Right lobe of liver (tissue), 6 donors: ENCODE measurements at places on chromosomes 7 and 10. TPM values are rescaled to one million over a fixed set of nuclear protein-coding genes. Genes with fewer than 3 reads are reported as not detected.
A peak's percentile ranks its signal among the peaks of the same experiment; 100 is the strongest.

- DNase-seq = no peak
Observed at GRCh38 chr7:39407723-39408122, 158.5 kb upstream of the YAE1 start.

GRCh38 chr10:49010865-49011264 lies 71.2 kb upstream of the LRRC18 start:
- no peak for DNase-seq

- DNase-seq = no peak
Observed at GRCh38 chr10:52313256-52313932, 687 bp upstream of the DKK1 start.

DNA sequence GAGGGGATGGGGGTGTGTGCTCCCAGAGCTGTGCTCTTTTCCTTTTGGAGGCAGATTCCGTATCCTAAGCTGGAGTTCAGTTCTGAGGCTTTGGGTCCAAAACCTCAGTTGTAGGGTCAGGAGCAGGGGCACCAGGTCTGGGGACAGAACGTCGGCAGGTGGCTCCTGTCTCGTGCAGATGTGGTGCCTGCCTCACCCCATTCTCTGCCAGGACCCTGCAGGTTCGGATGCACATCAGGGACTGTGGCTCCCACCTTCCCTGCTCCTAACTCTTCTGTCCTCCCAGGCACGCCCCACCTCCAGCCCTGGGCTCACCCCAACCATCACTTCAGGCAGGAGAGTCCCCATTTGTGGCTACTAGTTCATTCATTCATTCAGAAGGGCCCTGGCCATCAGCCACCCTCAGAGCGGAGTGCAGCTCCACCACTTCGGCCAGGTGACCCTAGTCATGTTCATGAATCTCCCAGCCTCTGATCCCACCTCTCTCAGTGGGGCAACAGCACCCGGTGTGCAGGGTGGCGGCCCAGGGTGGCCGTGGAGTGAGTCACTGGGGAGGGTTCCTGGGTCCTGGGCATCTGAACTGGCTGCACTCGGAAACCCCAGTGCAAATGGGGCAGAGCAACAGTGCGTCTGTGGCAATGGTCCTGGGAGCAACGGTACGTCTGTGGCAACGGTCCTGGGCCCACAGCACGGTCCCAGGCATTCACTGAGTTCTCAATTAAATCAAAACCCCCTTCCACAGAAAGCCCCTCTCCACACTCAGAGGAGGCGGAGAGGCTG lies 100.8 kb upstream of the FAM20C start:
- no peak for DNase-seq

DNA sequence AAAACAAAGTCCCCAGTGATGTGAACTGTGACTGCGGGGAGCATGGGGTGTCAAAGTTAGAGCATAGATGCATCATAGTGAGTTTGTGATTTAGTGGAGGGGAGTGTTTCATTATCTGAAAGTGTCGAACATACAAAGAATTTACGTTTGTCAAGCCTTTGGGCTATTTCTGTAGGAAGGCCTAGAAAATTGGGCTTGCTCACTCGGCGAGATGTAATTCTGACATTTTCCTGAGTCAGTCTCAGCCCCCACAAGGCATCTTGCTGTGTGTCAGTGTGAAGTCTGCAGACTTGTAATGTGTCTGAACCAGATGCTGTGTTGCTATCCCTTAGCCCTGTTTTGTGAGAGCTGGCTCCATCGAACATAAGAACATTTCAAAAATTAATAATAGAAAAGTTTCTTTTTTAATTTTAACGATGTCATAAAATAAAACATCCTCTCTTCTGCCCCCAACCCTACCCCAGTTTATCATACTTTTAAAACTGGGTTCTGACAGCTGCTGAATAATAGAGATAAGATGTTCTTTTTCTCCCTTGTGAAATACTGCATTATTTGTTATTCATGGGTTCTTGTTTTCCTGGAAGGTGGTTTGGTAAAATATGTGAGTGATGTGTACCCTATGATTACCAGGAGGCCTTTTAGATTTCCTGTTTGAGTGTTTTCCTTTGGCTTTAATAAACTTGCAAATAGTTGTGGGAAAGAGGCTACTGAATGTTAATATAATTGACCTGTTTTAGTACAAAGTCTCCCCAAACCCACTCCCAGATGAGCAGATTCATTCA lies 207.4 kb downstream of the GPR158 start:
- no peak for DNase-seq

DNA sequence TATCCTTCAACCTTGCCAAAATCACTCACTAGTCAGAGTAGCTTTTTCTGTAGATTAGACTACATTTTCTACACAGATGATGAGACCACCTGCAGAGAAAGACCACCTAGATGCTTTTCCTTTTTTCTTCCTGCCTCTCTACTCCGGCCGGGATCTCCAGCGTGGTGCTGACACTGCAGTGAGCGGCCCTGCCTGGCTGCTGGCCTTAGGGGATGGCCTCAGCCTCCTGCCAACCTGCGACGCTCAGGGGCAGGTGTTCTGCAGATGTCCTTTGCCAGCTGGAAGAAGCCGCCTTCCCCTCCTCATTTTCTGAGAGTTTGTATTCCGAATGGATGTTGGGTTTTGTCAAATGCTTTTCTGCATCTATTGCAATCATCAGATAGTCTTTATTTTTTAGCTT lies 43.5 kb upstream of the NKX6-2 start:
- DNase-seq = no peak

DNA sequence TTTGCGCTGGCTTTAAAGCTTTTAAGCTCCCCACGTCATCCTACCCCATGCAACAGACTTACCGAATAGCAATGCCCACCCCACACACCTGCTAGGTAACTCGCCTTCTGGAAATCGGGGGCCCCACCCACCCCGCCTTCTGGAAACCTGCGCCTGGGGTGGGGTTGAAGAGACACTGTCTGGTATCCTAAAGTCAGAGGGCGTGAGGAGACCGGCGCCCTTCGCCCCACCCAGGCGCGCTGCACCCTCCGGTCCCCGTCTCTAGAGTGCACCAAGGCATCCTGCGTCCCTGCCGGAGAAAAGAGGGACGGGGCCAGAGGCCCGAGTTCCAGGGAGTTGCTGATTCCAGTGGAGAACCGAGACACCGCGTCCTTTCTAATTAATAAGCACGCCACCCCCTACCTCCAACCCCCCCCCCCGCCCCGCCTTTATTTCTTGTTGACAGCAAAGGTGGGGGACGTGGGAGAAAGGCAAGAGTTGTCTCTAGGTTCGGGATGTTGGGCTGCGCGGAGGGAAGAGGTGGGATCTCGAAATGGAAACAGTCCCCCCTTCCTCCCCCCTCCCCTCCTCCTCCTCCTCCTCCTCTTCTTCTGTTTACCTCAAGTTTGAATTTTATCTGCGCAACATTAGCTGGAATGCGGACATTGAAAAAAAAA lies 220.9 kb upstream of the MKLN1 start:
- DNase-seq = peak; percentile 51

GRCh38 chr10:99711129-99711719 lies 20.7 kb downstream of the COX15 start:
- DNase-seq = no peak

- DNase-seq = no peak
Observed at GRCh38 chr10:74977072-74977471, 134.4 kb upstream of the SAMD8 start.

DNA sequence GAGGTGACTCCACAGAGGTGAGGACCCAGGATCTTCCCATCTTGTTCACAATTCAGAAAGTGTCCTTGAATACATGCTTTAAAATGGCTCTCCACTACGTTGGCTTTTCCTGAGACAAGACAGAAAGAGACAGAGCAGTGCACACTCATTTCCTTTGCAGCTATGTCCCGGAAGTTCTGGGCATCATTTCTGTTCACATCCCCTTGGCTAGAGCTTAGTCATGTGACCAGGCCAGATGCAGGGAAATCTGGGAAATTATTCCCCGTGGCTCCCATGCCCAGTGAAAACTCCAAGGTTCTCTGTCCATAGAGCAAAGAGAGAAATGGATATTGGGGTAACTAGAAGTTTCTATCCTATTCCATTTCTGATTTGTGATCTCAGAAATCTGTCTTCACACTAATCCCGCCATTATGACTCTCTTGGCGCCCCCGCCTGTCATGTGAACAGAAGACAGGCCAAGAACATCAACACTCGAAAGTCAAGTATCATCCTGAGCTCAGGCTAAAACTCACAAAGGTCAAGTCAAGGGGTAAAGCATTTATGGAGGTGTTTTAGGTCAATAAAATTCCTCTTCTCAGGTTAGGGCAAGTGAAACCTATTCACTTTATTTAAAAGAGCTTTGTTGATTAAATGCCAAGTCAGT lies 251.4 kb upstream of the HABP2 start:
- DNase-seq = no peak

DNA sequence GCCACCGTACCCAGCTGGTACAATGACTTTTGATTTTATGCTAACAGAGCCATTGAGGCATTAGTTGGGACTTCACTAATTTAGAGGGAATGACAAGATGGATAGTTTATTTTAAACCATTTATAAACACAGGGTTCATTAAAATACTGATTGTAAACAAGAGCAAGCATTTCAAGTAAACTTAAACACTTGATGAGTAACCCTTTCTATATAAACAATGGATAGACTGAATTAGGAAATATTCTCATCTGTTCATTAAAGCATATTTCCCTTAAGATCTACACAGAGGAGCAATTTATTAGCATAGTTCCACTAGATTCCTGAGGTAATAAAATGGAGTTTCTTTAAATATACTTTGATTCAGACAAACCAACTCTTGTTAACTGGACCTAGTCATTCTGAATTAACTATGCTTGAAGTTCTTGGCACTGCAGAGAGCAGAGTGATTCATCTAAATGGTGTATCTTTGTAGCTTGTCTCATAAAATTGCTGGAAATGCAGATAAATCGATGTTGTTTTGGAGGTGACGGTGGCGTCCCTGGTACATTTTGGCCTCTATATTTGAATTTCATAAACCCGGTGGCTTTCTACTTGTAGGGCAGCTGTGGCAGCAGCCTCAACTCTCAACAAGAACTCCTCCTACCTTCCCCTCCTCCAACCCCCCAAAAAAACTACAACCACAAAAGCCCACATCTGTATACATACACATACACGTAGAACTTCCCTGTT lies 15.4 kb upstream of the VDAC2 start:
- no peak for DNase-seq

GRCh38 chr7:35448486-35448885 lies 194.6 kb upstream of the TBX20 start:
- DNase-seq = no peak

GRCh38 chr7:94129443-94130140 lies 125.4 kb upstream of the BET1 start:
- DNase-seq = no peak

DNA sequence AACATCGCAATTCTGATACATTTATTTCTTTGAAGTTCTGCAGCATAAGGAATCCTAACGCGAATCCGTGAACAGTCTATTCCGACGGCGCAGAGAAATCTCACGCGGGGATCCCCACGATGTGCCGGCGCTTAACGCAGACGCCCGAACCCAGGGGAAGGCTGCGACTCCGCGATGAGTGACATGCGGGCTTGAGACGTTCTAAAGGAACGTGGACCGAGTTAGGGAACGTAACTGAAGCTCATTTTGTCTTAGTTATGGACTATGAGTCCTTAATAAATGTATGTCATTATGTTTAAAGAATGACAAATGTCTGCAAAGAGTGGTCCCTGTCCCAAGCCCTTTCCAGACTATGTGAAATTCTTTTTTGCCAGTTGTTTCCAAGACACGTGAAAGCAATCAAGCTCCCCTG lies 995 bp upstream of the PARD3 start:
- no peak for DNase-seq

DNA sequence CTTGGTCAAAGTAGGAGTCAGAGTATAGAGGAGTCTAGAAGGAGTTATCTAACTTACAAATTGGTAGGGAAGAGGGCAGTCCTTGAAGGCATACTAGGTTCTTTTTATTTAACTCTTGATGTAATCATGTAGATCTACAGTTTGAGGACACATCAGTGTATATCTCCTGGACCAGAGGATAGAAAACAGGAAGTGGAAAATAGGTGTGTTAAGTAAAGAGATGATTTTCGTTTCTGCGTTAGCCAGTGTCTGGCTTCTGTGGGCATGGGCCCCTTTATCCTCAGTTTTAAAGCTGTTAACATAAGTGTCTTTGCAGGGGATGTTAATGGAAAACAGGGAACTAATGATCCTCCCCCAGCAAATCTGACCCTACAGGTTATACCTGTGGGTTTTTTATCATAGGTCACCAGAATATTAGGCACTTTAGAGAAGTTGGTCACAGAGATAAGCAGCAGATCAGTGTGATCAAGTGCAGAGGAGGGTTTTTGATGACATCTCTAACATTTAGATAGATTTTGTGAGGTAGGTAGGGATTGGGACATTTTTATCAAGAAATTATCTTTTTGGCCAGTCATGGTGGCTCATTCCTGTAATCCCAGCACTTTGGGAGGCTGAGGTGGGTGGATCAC lies 58.6 kb upstream of the PRSS1 start:
- no peak for DNase-seq

GRCh38 chr10:128384831-128385230 lies 258.6 kb upstream of the MKI67 start:
- DNase-seq = no peak

DNA sequence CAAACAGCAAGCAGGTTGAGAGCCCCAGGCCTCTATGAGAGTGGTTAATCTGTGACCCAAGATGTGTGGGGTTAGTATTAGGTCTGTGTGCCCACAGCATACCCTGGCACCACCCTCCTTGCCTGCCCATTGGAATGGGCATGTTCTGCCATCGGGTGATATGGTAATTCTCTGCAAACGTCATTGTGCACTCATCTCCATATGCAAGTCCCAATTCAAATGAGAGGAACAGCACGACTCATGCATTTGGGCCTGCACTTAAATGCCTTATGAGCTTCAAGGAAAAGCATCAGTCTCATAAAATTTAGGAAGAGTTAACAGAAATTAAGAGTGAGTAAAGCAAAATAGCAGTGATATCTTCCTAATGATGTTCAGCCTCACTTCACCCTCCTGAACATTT lies 133.9 kb upstream of the FGFR2 start:
- no peak for DNase-seq

- no peak for DNase-seq
Observed at GRCh38 chr7:153682628-153683027, 369.6 kb upstream of the DPP6 start.

GRCh38 chr10:85594239-85594638 lies 772.4 kb downstream of the GRID1 start:
- no peak for DNase-seq

The STEAP1B gene
- 0.25 TPM for total RNA-seq

The SNX10 gene
- 10.1 TPM for total RNA-seq

The SCART1 gene
- 1.6 TPM for total RNA-seq

The ENKUR gene
- 0.29 TPM for total RNA-seq

The ADAMTS14 gene
- total RNA-seq = 0.09 TPM

The CDCA7L gene
- 3.3 TPM for total RNA-seq

The LAMB1 gene
- 61.0 TPM for total RNA-seq
